NCI-H1105 (cell line): ENCODE measurements at places on chromosomes 2 and 18.

DNA sequence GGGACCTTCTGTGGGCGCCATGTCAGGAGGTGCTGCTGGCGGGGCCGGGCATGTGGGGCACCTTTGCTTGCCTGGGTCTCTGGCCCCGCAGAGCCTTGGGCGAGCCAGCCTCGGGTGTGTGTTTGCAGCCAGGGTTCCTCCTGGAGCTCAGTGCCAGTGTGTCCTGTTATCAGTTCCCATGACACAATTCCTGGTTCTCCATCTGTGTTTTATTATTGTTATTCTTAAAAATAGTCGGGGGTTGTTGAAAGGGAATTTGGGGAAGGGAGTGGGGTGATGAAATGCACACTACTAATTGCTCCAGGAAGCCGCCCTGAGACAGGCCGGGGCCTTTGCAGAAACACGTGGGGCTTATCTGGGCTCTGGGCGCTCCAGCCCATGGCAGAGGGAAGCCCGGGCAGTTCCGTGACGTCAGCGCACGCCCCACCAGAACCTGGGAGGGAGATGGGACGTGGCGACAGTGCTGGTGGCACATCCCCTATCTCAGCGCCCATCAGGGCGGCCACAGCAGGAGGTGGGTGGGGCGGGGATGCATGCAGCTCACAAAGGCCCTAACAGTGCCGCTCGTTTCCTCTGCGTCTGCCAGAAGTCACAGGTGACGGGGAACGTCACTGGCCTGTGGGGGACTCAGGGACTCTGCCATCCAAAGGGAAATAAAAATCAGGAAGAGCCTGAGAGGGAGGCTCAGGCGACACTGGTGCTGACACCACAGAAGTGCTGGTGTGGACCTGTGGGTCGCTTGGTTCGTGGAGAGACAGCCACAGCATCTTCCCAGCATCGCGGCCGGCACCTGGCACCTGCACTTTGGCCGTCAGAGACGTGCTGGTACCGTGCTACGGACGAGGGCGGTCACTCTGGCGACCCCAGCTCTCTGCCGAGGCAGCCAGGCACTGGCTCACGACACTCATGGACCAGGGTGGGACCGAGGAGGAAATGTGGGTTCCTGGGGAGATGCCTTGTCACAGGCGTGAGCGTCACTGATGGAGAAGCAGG, 131.0 kb downstream of the NFATC1 start:
- DNase-seq = no peak

- no peak for DNase-seq
Measured at GRCh38 chr18:79484661-79485621, 89.2 kb downstream of the NFATC1 start.

- no peak for DNase-seq
Measured at GRCh38 chr2:204255526-204255925, 289.7 kb upstream of the PARD3B start.

DNA sequence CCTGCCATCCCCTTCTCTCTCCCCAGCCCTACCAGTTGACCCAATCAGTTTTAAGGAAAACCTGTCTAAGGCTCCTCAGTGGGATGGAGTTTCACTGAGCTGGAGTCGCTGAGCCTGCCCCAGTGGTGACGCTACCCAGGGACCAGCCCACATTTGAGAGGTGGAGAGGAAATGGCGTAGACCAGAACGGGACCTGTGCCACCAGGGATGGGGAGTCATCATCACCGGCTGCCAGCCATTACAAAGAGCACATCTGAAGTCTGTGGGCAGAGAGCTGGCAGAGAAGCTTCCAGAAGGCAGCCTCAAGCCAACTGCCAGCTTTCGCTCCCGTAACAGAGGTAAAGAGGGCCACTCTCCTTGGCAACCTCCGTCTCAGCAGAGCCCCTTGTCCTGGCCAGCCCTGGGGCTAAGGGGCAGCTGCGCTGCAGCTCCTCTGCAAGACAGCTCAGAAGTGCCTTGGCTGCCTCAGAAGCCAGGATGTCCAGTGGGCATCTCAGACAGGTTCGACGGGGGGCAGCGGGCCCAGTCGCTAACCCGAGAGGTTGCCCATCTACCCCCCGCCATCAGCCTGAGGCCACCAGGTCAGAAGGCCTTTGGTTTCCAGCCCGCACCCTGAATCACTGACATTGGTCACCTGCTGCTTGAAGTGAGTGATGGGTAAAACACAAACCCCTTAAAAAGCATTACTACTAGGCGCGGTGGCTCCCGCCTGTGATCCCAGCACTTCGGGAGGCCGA, 15.4 kb downstream of the SDC1 start:
- DNase-seq = no peak

DNA sequence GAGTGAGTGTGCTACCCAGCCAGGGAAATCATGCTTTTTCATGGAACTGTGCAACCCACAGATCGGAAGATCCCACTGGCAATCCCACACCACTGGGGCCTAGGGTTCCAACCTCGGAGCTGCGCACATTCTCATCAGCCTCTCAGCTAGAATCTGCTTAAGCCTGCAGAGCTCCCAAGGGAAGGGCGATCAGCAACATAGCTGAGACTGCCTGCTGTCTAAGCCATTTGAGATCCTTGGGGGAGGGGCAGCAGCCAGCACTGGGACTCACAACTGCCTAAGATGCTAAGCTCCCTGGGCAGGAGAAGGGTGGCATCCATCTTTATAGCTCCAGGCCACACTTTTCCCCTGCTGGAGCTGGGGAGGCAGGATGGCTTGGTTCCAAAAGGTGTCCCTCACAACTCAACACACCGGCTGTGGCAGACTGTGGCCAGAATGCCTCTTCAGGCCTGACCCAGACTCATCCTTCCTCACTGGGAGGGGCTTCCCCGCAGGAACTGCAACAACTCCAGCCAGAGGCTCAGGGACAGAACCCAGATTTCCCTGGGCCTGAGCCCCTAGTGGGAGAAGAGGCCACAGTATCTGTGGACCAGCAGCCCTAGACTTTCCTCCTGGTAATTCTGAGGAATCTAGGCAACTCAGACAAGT, 1133.3 kb upstream of the PIK3C3 start:
- DNase-seq = no peak

DNA sequence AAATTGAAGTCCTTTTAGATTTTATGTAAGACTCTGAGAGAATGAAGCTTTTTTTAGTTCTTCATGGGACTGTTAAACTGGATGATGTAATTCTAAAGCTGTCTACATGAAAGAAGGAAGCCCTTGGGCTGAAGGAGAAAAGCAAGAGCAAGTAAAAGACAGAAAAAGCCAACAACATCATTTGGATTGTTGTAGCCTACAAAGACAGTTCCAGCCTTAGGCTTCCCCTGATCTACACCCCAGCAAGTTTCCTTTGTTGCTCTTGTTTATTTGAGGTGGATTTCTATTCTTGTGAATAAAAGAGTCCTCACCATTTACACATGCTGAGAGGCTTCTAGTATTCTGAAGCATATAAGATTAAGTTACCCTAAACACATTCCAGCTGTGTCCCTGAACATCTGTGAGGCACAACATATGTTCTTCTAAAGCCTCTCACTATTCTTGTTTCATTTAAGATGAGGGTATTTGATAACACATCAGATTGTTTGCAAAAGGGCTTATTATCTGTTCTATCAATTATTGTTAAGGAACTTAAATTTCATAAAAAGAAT, 377.8 kb downstream of the LNPK start:
- DNase-seq = no peak

- peak; percentile 83 for DNase-seq
Measured at GRCh38 chr18:37450434-37451132, 115.0 kb downstream of the CELF4 start.

GRCh38 chr2:127153691-127154158, 46.8 kb upstream of the BIN1 start:
- DNase-seq = no peak

GRCh38 chr18:66752733-66753132, 148.8 kb upstream of the CDH19 start:
- no peak for DNase-seq

DNA sequence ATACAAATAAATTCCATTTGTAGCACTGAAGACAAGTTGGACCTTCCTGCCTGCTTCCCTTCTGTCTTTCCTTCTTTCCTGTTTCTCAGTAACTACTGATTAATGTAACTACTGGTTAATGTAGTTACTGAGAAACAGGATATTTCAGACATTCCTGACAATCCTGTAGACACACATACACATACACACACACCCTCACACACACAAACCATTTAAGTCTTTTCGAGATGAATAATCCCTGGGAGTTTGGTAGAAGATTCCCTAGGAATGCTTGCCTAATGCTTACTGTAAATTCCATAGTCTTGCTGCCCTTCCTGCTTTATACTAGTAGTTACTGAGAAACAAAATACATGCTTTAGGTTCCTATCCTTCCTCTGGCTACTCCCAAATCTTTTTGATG, 83.9 kb downstream of the PIK3C3 start:
- DNase-seq = no peak

GRCh38 chr2:60544954-60545560, 8.4 kb downstream of the BCL11A start:
- DNase-seq = no peak

DNA sequence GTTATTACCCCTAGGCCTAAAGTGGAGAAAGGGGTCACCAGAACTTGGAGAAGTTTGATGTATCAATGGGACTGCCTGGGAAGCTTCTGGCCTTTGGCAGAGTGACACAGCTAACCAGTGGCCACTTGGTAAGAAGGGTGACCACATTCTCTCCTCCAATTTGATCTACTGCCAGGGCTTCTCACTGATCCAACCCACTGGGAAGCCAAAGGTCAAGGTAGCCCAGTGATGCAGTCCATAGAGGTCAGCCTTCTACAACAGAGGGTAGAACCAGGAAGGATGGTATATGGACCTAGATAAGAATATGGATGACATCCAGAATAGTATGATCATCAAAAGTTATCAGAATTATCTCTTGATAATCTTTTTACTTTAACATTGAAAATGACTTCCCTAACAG, 493.6 kb downstream of the NYAP2 start:
- DNase-seq = no peak

DNA sequence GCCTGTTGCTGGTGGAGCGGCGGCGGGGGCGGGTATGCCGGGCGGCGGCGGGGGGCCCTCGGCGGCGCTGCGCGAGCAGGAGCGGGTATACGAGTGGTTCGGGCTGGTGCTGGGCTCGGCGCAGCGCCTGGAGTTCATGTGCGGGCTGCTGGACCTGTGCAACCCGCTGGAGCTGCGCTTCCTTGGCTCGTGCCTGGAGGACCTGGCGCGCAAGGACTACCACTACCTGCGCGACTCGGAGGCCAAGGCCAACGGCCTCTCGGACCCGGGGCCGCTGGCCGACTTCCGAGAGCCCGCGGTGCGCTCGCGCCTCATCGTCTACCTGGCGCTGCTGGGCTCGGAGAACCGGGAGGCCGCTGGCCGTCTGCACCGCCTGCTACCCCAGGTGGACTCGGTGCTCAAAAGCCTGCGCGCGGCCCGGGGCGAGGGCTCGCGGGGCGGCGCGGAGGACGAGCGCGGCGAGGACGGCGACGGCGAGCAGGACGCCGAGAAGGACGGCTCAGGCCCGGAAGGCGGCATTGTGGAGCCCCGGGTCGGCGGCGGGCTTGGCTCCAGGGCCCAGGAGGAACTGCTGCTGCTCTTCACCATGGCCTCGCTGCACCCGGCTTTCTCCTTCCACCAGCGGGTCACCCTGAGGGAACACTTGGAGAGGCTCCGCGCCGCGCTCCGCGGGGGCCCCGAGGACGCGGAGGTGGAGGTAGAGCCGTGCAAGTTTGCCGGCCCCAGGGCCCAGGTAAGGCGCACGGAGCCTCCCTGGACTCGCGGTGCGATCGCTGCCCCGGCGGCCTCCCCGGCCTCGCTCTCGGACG, 1.0 kb downstream of the ZCCHC2 start:
- peak; percentile 42 for DNase-seq

GRCh38 chr18:25454730-25455129, 102.8 kb upstream of the ZNF521 start:
- no peak for DNase-seq

DNA sequence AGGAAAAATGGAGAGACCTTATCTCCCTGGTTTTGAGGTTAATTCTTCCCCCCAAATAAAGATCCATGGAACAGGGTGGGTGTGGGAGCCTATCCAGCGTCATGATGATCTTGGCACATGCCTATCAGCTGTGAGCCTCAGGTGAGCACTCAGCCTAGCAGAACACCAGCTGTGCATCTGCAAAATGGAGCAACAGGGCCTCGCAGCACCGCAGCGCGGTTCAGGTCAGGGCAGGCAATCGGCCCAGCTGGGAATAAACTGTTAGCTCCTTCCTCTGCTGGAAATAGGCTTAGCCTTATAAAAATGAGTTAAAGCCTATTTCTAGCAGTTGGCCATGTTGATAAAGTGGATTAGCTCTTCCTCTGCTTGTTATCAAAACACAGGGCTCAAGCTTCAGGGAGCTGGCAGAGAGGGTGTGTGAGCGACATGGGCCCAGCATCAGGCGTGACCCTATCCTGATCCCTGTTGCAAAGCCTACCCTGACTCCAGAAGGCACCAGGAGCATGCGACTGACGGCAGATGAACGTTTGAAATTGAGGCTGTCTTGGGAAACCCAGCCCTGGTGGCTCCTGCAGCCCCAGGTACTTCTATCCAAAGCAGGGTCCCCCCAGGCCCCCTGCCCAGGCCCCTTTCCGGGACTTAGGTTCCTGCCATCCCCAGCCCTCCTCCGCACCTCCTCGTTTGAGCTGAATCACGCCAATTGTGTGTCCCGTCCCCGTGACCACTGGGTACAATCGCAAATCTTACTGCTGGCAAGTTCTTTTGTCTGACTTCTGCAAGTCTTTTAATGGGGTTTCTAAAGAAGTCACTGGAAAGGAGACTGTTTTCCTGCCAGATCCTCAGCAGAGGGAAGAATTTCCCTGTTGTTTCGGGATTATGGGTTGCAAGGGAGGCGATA, 35.4 kb downstream of the ARHGEF4 start:
- DNase-seq = no peak

DNA sequence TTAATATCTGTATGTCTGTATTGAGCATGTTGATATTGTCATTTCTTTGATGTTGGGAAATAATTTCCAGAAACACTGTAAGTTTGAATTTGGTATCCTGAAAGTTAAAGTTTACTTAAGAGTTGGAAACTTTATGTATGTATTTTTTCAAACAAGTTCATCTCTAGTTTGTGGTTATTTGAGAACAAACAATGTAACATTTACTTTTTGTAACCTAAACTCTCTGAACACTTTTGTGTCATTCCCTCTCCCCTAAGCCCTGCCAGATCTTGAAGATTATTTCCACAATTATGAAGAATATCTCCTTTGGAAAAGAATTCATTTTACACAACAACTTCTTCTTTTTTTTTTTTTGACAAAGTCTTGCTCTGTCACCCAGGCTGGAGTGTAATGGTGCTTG, 24.9 kb downstream of the TDRD15 start:
- DNase-seq = no peak

DNA sequence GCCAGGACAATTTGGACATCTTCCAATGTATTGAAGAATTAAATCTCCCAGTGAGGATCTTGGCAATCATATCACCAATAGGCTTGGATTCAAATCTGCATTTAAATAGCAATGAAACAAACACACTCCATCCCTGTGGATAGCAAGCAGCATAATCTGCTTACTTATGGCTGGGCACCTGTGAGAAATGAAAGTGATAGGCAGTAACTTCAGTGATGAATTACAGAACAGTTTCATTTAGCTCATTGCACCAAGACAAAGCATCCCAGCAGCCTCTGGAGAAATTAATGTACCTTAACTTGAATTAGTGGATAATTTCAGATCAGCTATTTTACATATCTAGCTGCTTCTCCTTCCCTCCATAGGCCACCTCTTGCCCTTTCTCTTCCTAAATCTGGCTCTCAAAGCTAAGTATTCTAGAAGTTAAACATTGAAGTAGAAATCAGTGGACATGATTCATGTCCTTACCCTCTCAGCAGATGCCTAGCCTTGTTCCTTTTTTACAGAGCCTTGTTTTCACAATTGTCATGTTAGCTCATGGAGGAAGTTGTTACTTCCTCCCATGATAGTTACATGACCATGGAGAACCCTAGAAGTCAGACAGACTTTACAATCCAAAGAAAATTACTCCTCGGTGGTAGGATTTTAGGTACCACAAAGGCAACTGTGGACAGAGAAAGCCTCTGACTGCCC, 88.5 kb upstream of the TACR1 start:
- no peak for DNase-seq
